Stimulated activated CD8-positive, alpha-beta memory T cell treated with anti-CD3 and anti-CD28 coated beads, Interleukin-2, amount 100 ng/mL, for 1 hour (primary cell): ENCODE measurements at places on chromosomes 11 and 22.

DNA sequence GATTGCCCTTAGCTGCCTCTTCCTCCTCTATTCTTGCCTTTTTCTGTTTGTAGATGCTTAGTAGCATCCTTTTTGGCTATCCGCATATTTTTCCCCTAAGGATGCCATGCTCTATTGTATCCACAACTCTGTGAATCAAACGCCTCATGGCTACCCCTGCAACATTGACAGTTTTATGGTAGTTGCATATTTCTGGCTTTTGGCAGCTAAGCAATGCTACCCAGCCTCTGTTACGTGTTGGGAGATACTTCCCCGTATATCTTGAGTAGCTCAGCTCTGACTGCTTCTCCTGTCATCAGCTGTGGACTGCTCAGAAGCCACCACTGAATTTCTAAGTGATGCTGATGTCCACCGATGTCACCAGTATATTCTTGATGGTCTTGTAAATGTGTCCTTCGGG is 15.1 kb upstream of the SLC3A2 start:
- no peak for DNase-seq

- no peak for DNase-seq
Measured at GRCh38 chr11:100240025-100240539, 447.0 kb upstream of the ARHGAP42 start.

DNA sequence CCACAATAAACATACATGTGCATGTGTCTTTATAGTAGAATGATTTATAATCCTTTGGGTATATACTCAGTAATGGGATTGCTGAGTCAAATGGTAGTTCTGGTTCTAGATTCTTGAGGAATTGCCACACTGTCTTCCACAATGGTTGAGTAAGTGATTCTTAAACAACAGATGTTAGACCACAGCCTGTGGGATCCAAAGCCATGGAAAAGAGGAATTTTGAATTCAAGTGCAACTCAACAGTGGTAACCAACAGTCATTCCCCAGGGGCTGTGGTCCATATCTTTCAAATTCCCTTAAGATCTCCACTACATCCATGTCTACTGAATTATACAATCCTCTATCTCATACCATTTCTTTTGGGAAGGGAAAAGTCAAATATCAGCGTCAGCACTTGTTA is 321.5 kb downstream of the LARGE1 start:
- DNase-seq = no peak

DNA sequence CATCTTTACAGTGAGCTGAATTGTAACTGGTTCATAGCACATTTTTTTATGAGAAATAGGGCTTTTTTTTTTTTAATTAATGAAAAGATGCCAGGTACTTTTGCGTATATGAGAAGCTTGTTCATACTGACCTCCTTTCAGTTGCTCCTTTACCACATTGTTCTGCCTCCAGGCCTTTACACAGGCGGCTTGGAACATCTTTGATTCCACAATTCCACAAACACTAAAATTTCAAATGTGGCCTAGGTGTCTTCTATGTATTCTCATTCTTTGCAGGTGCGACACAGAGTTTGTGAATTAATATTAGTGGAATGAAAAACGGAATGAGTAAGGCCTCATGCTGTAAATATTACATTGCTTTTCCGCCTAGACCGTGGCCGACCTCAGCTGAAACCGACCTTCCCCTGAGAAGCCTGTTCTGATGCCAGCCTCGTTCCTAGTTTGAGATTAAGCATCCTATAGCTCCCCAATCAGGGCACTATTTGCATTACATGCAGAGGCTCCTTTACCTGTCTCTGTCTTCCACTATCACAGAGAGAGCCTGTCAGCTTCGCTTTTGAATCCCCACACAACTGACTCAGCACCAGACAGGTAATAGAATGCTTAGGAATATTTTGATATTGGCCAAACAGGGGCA is 125.8 kb downstream of the LDLRAD3 start:
- no peak for DNase-seq

DNA sequence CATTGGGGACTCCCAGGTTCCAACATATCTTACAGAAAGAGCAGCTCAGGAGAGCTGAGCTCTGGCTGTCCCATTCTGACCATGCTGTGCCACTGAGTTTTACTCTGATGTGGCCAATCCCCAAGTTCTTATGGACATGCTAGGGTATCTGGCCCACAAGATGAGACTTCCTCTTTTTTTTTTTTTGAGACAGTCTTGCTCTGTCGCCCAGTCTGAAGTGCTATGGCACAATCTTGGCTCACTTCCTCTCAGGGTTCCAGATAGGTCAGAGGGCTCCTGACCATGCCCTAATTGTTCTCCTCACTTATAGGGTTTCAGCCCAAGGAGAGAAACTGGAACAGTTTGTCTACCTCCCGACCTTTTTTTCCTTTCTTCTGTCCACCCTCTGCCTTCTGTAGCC is 152.3 kb upstream of the CCDC90B start:
- DNase-seq = no peak

DNA sequence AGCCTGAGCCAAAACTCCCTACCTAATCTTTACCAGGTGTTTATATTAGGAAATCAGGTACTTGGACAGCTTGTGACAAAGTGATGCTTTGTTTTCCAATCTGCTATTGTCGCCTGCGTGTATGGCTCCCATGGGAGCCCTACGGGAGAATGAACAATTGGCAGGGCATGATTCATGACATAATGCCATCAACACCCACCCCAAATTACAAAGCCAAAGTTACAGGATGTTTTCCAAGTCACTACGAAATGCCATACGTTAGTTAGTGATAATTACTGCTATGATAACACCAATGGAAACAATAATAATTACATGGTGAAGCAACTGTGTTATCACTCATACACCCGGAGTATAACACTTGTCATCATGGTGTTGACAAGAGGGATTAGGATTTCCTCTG is 226.4 kb downstream of the FAM181B start:
- no peak for DNase-seq

DNA sequence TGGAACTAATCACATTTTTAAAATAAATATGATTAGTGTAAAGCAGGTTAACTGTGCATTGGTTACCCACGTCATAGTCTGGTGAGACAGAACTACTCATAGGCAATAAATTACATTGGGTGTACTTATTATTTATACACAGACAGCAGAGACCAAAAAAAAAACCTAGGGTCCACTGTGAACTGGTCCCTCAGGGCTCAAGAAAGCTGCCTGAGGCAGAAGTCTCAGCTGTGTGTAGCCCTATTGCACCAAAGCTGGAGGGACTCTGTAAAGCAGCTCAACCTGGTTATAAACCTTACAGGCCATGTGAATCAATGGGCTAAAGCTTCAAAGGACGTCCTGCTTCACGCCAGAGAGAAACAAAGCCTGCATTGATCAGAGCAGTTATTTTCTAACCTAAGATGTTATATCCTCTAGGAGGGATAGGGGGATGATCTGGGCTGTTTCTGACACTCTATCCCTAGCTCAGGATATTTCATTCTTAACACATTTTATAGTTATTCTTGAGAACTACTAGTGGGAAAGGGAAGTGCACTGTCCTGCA is 432.2 kb upstream of the ANO3 start:
- DNase-seq = no peak

- DNase-seq = no peak
Measured at GRCh38 chr11:39724404-39724803, 1735.0 kb downstream of the LRRC4C start.

GRCh38 chr11:123135863-123136446 is 59.1 kb downstream of the CLMP start:
- DNase-seq = no peak

DNA sequence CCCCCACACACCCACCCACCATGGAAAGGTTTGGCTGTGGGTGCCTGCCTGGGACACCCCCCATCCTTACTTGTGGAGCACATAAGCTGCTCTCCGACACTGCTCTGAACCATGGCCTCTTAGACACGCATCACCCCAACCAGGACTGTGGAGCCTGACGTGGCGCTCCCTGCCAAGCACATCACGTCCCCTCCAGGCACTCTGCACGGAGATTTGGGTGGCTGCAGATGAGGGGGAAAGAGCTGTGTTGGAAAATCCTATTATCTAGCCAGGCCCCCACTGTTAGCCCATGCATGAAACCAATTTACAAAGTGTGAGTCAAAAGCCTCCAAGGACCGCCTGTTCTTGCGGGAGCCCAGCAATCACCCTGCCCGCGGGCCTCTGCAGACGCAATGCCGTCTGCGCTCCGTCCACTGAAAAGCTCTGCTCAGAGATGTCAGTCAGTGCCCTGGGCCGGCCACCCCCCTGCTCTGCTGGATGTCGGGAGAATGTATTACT is 163.4 kb upstream of the NECTIN1 start:
- no peak for DNase-seq
